ENCODE measurements at places on chromosomes 16 and 17.
A peak's percentile ranks its signal among the peaks of the same experiment; 100 is the strongest.

- no peak for DNase-seq
These were observed 163.4 kb downstream of the SEC14L1 start for GRCh38 chr17:77304051-77304745.

- DNase-seq = no peak
These were observed 1.2 kb downstream of the RPH3AL start for GRCh38 chr17:351449-351738.

- DNase-seq = no peak
These were observed 220.0 kb downstream of the HAPSTR1 start for GRCh38 chr16:9311303-9311954.

- no peak for DNase-seq
These were observed 201.5 kb downstream of the KCNJ2 start for GRCh38 chr17:70370816-70371215.

GRCh38 chr17:59154292-59154720 lies 680 bp downstream of the SKA2 start:
- DNase-seq = no peak

- DNase-seq = no peak
These were observed 85.5 kb upstream of the HNF1B start for GRCh38 chr17:37830151-37830993.

DNA sequence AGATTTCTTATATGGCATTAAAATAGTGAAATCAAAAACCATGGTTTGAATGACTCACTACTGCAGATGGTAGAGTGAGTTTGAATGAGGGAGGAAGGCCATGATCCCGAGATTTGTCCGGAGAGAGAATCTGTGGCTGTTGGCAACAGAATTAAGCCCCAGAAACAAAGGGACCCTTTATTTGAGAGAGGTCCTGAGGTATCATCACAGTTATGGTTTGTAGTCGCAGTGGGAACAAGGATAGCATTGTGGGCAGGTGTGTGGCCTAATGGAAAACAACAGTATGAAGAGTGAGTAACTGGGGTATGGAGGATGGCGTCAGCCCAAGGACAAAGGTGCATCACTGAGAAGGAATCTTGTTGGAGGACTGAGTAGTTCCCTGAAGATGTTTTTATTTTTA lies 8.5 kb upstream of the ZFP3 start:
- no peak for DNase-seq

DNA sequence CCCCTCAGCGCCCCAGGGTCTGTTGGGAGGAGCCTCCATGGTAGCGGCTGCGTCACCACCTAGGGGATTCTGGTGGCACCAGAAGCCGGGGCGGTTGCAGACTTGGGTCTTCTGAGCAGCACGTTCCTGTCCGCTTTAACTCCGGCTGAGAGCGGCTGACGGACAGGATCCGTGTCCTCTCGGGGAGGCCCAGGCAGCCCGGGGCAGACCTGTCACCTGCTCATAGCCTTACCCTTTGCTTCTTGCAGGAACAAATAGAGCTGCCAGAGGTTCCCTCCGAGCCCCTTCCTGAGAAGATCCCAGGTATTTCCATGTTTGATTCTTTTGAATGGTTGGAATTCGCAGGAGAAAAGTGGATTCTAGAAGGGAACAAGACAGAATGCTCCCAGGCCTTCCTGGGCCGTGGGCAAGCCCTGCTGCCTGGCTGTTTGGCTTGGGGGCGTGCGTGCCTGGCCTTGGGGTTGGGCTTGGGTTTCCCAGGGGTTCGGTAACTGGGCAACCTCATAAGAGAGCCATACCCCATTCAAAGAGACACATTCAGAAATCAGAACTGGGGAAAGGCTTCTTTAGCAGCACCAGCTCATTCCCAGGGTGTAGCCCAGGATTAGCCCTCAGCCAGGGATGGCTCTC lies 6.6 kb downstream of the CHMP6 start:
- DNase-seq = no peak

GRCh38 chr16:80703131-80704071 lies 101.0 kb downstream of the CDYL2 start:
- DNase-seq = no peak

DNA sequence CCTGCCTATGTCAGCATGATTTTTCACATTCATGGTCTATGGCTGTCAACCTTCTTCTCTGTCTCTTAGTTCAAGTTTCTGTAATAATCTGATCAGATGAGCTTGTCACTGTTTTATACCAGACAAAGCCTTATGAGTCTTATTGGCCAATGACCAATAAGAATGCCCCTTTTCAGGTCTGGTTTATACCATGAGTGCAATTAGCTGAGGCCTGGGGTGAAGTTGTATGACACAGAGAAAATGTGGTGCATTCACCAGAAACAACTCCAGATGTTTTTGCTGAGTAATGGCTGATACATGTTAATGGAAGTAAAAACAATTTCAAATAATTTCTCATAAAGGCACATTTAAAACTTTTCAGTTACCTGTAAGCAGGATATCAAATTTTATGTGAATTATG lies 218.6 kb upstream of the CDH8 start:
- no peak for DNase-seq

- peak; percentile 90 for DNase-seq
These were observed at the start of gene PDP2 for GRCh38 chr16:66880288-66881013. TSS of gene PDP2 (plus strand) at chr16:66880515. CDS start at chr16:66884285, 3,770 bp downstream.
